ENCODE measurements at places on chromosomes 7 and 10.

DNA sequence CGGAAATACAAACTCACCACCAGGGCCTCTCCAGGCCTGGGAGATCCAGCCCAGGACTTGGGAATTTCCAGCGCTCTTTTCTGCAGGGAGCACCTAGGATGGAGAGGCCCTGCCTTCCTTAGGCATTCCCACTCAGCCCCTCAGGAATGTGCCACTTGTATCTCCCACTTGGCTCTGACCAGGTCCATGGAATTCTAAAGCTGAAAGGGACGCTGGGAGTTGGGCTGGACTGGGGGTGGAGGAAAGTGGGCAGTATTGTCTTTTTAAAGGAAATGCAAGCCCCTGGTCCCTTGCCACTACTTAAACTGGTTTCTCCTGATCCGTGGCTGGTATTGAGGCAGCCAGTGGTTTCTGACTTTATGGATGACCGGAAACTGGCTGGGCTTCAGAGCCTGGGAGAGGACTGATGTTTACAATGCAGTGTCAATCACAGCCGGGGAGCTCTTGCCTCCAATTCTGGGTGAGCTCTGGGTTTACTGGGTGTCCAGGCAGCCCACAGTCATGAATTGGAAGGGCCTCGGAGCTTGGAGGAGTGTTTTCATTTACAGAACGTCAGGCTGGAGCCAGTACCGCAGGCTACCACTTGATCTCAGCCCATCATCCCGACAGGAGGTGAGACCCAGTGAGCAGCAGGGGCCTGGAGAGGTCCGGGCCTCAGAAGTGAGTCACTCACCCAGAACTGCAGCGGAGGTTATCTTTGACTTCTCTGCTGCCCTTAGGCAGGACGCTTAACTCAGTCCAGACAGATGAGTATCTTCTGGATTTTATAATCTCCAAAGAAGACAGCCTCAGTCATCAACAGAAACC lies 27.3 kb downstream of the AGAP3 start:
- DNase-seq, result no peak

GRCh38 chr7:120407010-120407409 lies 134.0 kb downstream of the KCND2 start:
- no peak for DNase-seq

DNA sequence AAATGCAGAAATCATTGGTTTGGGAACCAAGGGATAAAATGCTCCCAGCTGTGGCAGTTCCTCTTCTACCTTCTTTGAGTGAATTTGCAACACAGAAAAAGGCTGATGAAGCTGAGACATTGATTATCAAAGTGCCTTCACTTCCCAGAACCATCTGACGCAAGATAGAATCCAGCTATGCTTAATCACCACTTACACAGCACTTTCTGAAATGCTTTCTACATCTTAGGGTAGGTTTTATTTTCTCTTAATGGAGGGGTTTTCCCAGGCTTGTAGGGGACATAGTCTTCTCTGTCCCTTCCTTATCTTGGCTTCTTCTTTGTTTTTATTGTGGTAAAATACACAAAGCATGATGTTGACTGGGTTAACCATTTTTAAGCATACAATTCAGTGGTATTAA lies 332.6 kb upstream of the ZNF32 start:
- DNase-seq, result no peak

- no peak for DNase-seq
These were observed 95.5 kb upstream of the MEOX2 start for GRCh38 chr7:15781944-15782343.

DNA sequence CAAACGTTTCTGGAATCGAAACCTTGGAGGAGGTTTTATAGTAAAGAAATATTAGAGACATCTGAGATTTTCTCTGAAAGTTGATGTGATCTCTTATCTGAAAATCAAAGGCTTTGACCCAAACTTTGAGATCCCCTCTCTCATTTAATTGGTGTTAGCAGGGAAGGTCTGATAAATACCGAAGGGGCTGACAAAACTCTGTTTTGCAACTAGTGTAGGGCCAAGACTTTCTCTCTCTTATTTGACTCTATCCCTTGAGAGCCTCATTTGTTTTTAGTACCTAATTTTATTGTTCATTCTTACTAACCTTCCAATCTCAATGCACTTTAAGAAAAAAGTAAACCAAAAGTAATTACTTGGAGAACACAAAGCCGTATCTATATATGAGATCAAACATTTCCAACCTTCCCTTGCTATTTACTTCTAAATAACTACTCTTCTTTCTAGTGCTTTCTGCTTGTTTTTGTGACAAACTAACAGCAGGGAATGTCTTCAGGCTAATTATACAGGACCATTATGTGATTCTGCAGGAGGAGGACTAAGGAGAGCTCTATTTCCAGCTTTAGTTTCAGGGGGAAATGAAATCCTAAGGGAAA lies 33.4 kb upstream of the NPVF start:
- no peak for DNase-seq

DNA sequence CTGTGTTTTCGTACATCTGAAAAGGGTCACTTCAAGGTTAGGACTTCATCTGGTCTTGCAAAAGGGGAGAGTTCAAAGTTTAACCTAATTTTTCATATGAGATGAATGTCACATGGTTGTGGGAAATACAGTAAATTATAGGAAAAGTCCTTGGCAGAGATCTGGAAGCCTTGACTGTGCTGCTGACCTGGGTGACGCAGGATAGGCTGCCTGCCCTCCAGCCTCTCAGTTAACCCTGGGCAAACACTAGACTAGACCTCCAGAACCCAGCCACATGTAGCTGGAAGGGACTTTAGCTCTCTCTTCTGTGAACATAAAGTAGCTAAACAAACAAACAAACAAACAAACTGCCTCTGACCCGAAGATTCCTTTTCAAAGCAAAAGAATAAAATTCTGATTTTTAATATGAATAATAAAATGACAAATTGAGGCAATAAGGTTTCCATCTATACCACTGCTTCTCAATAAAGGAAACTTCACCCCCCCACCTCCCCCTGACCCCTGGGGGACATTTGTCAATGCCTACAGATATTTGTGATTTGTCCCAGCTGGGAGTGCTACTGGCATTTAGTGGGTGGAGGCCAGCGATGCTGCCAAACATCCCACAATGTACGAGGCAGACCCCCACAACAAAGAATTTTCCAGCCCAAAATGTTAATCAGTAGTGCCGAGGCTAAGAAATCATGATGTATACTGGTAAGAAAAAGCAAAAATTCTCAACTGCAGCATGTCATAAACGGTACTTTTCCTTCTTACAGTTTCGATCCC lies 75.2 kb upstream of the PRR15 start:
- DNase-seq, result no peak

- no peak for DNase-seq
These were observed 15.7 kb downstream of the CSGALNACT2 start for GRCh38 chr10:43153901-43154300.

- no peak for DNase-seq
These were observed 135.7 kb downstream of the PDE1C start for GRCh38 chr7:31934551-31934950.

DNA sequence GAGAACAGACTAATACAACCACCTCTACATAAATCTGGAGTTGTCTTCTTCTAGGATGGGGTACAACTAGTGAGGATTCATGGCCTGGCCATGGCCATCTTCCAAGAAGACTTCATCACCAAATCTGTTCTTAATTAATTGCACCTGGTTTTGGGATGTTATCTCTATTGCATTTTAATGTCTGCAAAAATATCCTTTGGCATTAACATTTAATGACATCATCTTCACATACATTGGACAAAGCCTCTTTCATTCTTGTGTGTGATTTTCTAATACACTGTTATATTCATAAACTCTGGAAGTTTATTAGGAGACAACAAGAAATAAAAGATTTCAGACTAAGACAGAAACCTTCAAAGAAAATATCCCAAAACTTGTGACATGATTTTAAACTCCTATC lies 124.2 kb upstream of the ABCB5 start:
- no peak for DNase-seq

Measured in vagina (tissue), 2 donors.